ENCODE measurements at places on chromosomes 3 and 15.

GRCh38 chr15:74170875-74171578, 2.5 kb upstream of the ISLR start:
- DNase-seq, result peak; percentile 32

- no peak for DNase-seq
Measured at GRCh38 chr15:39710681-39711080, 72.0 kb downstream of the FSIP1 start.

- DNase-seq, result no peak
Measured at GRCh38 chr3:11832981-11833905, 13.4 kb downstream of the TAMM41 start.

DNA sequence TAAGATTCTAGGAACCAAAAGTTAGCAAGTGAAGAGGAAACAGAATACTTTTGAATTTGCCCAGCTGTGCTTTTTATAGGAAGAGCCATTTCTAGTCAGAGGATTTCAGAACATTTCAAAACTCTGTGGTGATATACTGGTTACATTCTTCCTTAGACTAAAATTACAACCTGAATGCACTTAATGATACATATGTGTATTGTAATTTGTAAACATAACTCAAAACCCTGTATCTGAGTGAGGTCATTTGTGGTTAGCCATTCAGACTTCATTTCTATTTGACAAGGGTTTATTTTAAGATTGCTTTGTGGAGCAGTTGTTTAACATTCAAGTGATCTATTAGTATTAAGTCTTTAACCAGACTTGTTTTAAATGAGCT, 59.4 kb upstream of the TRIM71 start:
- no peak for DNase-seq

- no peak for DNase-seq
Measured at GRCh38 chr15:99932676-99933402, 199.6 kb upstream of the LYSMD4 start.

DNA sequence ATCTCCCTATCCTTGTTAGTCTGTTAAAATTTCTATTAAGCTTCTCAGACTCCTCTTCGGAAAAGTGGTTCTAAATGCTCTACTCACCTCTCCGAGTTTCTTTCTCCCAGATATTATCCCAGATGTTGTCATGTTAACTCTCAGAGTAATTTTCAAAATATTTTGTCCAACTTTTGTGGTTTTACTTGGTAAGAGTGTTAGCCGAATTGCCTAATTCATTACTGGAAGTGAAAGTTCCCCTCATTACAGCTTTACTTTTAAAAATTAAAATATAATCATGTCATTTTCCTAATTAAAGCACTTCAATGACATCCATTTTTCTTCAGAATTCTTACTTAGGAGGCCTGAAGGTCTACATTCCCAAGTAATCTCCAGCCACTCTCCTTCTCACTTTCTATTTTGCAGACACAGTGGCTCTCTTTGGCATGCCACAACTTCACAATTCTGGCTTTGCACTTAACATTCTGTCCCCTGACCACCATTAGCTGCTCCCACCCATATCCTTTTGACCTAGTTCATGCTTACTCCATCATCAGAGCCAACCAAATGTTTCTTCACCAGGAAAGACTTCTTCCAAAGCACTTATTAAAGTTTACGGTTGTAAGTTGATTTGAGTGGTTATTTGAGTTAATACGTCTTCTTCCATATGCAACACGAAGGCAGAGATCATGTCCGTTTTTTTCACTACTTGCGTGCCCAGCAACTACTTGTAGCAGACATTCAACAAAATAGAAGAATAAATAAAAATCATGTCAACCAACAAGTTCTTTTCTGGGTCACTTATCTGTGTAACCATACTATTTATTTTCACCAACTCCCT, 10.2 kb upstream of the TIPARP start:
- no peak for DNase-seq

GRCh38 chr3:54549607-54550220, 378.1 kb downstream of the LRTM1 start:
- no peak for DNase-seq

- DNase-seq, result no peak
Measured at GRCh38 chr3:1072041-1072440, 20.8 kb upstream of the CNTN6 start.

DNA sequence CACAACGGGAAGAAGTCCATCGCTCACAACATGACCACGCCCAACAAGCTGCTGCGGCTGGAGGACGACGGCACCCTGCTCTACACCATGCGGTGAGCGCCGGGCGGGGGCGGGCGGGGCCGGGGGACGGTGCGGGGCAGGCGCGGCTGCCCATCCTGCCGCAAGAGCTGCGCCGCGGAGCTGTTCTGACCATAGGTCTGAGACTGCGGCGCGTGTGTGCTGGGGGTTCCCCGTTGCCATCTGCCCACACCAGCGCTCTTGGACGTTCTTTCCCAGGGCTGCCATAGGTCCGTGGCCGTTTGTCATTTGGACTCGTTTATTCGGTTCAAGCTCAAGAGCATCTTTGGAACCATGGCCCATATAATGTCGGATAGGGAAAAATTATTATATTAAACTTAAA, 16.6 kb downstream of the GABRA5 start:
- DNase-seq, result no peak

DNA sequence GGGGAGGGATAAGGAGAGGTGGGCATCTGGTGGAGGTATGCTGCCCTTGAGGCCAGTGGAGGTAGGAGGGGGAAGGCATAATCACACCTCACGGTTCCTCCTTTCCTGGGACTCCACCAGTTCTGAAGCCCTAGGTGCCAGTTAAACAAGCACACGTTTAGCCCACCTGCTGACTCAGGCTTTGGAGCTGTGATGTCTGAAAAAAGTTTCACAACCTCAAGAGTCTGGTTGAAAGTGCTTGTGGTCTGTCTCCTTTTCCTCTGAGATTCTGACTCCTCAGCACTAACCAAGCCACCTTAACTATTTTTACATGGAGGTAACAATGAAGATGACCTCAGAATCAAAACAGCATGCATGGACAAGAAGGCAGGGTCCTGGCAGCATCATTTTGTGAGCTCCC, 23.0 kb downstream of the HPS3 start:
- no peak for DNase-seq

DNA sequence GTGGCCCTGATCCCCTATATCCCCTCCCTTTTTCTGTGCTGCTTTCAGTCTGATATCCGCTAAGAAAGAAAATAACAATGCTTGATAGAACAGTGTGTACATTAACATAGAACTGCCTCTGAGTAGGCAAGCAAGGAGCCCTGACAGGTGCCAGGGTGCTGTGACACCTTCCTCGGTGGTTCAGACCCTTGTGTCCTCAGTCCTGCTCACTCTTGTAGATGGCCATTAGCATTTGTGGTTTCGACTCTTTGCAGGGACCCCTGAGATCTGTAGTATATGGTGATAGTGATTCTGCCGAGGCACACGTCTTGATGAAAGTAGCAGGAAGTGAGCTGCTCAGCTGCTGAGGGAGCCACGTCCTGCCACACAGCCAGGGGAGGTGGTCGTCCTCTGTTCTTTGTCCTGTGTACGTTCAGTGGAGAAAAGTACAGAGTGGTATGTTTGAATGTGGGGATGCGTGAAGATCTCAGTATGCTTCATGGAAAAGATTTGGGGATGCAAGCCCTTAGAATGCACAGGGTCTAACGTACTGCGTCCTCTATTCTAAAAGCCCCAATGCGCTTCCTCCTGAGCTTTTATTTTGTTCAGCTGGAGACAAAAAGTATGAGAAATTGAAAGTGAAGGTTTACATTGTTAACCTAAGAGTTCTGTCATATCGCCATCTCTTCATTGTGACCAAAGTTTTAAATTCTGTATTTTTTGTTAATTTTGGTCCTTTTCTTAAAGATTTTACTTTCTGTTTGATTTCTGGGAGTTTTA, 35.4 kb downstream of the PXYLP1 start:
- DNase-seq, result no peak

- DNase-seq, result no peak
Measured at GRCh38 chr3:11769704-11770476, 76.8 kb downstream of the TAMM41 start.

- DNase-seq, result no peak
Measured at GRCh38 chr3:180288816-180289215, 252.1 kb upstream of the PEX5L start.

DNA sequence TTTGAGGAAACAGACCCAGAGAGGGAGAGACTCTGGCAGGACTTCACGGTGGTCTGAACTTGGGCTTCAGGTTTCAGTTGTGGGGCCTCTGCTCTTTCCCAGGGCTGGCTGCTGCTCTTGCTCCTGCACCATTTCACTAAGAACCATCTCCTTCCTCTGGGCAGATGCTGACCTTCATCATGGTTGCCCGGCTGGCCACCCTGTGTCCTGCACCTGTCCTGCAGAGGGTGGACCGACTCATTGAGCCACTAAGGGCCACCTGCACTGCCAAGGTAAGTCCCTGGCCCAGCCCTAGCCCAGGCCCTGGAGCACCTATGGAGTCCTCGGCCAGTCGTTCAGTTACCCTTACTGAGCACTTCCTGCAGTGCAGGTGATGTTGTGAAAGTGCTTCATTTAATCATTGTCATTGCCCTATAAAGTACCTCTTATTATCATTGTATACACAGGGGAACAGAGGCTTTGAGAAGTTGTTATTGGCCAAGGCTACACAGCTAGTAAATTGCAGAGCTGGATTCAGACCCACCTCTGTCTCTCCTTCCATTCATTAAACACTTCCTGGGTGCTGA, 10.0 kb downstream of the RPL32 start:
- no peak for DNase-seq

DNA sequence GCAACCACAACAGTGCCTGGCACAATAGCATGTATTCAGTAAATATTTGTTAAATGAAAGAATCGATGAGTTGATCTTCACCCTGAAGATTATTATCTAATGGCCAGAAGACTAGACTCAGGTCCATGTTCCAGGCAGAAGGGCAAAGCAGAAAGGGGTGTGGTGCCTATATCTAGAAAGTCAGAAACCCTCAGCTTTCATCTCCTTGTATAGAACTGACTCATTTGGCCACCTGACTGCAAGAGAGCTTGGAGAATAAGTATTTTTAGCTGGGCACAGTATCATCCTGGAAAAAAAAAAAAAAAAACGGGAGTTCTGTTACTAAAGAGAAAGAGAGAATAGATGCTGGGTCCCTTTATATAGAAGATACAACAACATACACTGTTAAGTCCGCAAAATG, 69.7 kb upstream of the SPRED1 start:
- no peak for DNase-seq

DNA sequence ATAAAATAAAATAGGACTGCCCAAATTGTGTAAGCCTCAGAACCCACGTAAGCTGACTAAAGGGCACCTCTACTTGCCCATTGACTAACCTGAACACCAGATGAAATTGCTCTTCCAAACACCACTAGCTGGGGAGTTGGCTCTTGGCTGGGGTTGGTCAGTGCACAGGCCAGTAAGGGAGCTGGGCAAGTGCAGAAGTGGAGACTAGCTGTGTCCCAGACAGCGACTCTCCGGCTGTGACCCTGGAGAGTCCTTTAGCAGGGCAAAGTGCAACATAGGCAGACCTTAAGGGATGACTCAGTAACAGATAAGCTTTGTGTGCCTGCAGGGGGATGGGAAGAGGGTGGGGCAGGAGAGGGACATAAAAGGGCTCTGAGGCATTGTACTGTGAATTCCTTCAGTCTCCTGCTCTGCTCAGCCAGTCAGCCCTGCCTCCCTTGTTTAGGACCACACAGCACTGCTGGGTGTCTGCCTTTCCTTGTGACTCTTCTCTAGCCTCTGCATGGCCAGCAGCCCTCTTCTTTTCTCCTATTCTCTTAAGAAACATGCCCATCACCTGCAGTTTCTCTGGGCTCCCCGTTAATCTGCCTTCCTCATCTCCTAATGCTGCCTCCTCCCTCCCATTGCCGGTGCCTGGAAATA, 13.2 kb downstream of the NR1I2 start:
- DNase-seq, result no peak

DNA sequence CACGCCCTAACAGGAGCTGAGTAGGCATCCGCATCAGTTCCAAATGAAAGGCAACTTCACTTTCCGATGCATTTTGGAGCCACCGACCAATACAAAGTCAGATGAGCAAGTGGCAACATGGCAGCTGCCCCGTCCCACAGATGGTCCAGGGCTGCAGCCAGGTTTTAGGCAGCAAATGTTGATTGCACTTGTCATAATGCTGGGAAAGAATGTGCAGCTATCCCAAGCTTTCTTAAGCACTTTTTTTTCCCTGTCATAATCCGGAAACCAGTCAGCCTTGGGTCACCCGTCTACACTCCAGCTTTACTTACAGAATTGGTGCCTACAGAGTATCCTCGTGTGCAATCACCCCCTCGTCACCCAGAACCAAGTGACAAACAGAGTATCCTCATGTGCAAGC, 147.7 kb downstream of the CHSY1 start:
- no peak for DNase-seq

All from ureter (tissue), 1 donor.